Activated naive CD4-positive, alpha-beta T cell treated with Interleukin-2 at 50 U/mL for 16 hours (primary cell): ENCODE measurements at places on chromosomes 3 and 15.
A peak's percentile ranks its signal among the peaks of the same experiment; 100 is the strongest.

GRCh38 chr15:66698971-66699370, 3.1 kb upstream of the SMAD6 start:
- no peak for DNase-seq

GRCh38 chr3:153621953-153622352, 459.9 kb downstream of the RAP2B start:
- DNase-seq = no peak

- DNase-seq = no peak
These were observed 116.5 kb upstream of the ALDH1A3 start for GRCh38 chr15:100762913-100763834.

- DNase-seq = no peak
These were observed at the start of gene TIGIT for GRCh38 chr3:114293838-114294535. TIGIT (plus strand) TSS chr3:114294028; CDS start chr3:114294062, 34 bp downstream.

GRCh38 chr3:7929319-7929889, 572.2 kb upstream of the LMCD1 start:
- DNase-seq = no peak

DNA sequence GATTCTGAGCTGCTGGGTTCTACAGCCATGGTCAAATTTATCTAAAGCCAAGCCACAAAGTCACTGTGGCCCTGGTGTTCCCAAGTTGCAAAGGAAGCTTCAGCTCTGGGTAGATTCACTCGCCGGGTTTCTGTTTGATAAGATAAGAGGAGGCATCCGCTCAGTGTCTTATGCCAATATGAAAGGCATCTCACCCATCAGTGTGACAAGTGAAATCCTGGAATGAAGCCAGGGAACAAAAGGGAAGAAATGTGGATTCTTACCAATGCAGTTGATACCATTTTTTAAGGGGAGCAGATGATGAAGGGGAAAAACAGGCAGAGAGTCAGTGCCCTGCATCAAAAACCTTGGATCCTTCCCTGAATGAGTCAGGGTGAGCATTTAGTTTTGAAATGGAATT, 2.8 kb upstream of the CPNE4 start:
- no peak for DNase-seq

GRCh38 chr15:97177151-97177577, 783.3 kb upstream of the ARRDC4 start:
- no peak for DNase-seq

DNA sequence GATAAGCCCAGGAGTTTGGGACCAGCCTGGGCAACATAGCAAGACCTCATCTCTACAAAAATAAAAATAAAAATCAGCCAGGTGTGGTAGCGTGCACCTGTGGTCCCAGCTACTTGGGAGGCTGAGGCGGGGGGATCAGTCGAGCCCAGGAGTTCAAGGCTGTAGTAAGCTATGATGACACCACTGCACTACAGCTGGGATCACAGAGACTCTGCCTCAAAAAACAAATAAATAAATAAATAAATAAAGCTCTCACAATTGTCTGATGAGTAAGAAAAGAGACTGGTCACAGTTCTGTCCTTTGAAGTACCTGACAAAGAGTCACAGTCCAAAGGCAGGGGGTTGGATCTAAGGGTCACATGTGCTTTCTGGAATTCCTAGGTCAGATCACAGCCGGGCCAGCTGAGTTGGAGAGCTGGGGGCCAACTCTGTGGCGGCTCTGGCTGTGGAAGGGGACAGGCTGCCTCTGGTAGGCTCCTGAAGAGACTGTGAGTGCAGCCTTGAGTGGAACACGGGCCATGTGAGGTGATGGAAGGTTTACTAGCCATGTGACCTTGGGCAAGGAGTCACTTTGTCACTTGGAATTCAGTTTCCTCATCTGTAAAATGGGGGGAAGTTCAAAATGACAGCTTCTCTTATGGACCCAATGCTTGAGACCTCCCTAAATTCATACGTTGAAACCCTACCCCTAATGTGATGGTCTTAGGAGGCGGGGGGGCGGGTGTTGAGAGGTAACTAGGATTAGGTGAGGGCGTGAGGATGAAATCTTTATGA, 47.2 kb downstream of the WHAMM start:
- DNase-seq = no peak

DNA sequence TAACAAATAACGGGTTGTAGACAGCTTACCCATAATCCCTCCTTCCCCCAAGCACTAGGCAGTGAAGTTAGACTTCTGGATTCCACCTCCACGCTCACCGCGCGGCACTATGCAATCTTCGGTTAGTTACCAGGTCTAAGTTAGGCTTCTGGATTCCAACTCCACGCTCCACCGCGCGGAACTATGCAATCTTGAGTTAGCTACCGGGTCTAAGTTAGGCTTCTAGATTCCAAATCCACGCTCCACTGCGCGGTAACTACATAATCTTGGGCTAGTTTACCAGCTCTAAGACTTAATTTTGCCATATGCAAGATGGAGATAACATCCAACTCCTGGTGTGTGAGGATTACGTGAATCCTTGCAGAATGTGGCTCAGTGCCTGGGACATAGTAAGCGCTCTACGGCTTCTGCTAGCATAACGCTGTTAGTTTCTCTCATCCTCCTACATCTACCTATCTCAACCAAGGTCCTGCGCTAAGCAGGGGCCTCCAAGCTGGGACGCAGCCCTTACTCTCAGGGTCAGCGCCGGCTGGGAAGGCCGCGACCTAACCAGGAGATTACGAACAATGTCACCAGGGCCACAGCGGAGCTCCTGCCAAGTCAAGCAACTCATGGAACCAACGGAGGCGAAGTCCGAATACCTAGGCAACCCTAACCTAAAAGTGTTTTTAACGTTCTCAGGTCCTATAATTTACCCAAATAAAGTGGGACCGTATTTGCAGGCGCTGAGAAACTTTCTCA, 497 bp upstream of the RPLP1 start:
- DNase-seq = peak; percentile 27

DNA sequence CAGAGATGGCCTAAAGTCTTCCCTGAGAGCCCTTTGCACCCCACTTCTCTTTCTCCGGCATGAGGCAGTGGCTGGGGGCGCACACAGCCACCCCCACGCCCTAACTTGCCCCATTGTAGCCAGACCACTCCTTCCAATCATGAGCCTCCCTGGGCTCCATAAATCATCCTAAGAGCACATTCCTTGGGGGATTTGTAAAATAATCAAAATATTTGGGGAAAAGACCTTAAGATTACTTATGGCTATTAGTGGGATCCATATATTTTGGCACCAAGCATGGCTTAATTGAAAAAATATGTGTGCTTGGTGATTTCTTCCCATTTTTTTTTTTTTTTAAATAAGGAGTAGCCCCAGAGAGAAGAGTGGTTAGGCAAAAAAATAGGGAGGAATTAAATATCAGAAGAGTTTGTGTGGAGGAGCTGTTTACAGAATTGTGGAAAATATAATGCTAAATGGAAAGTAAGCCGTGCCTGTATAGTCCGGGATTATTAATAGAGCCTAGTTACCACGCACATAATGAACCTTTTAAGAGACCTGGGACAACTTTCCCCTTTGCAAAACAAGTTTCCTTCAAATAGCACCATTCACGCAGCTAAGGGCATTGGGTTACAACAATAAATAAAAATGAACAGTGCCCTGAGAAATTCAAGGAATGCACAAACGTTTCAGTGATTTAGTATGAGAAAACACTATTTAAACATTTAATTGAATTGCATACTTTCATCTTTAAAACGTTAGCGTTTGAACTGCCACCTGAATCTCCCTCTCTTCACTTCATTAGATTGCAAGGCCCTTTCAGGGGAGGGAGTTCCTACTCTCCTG, 46.1 kb downstream of the SMAD6 start:
- no peak for DNase-seq

GRCh38 chr3:57683286-57683685, 9.6 kb downstream of the DENND6A start:
- no peak for DNase-seq

GRCh38 chr15:32029862-32030781, at the start of gene CHRNA7:
CHRNA7 (plus strand) TSS chr15:32030515; CDS start chr15:32030595, 80 bp downstream.
- DNase-seq = no peak

GRCh38 chr15:69200832-69201745, 40.7 kb downstream of the GLCE start:
- no peak for DNase-seq

DNA sequence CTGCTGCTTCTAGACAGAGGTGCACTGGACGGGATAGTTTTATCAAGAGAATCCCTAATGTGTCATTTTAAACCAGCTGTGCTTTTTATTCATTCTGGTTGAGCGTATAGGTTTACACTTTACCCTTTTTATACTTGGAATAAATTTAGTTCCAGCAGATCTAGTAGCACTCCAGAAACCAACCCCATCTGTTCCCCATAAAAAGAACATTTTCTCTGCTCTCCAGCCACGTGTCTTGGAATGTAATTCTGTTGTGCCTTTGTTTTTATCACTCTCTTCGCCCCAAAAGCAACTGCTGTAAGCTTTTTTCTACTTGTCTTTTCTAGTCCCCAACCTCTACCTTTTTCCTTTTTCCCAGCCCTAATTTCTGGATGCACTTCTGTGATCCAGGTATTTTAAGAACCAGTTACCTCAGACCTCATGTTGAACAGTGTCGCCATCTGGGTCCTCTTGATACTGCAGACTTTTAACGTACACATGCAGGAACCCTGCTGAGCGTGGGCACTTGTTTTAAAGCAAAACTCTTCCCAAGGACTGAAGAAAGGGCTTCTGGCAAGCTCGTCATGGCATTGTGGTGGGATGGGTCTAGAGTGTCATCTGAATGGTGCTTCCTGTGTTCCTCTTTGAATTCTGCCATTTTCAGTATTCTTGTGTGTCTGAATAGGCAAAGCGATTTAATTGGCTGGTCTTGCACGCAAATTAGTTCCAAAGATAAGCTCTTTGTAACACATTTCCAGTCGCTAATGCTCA, 5.7 kb upstream of the EXOG start:
- no peak for DNase-seq

GRCh38 chr3:13347390-13347950, 72.7 kb downstream of the NUP210 start:
- no peak for DNase-seq

GRCh38 chr3:18188491-18188890, 236.6 kb downstream of the SATB1 start:
- no peak for DNase-seq

GRCh38 chr3:128471720-128472119, 5.0 kb upstream of the DNAJB8 start:
- no peak for DNase-seq

- DNase-seq = peak; percentile 35
These were observed 75.2 kb downstream of the NEO1 start for GRCh38 chr15:73127302-73127936.

DNA sequence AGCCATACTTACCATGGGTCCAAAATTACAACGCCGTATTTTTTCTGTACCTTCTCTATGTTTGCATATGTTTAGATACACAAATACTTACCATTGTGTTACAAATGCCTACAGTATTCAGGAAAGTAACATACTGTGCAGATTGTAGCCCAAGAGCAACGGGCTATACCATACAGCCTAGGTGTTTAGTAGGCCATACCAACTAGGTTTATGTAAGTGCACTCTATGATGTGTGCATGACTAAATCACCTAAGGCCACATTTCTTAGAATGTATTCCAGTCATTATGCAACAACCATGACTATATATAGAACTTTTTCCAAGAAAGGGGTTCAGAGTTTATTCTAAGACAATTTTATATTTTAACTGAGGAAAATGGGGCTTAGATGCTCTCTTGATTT, 411.7 kb downstream of the MAGI1 start:
- DNase-seq = no peak

DNA sequence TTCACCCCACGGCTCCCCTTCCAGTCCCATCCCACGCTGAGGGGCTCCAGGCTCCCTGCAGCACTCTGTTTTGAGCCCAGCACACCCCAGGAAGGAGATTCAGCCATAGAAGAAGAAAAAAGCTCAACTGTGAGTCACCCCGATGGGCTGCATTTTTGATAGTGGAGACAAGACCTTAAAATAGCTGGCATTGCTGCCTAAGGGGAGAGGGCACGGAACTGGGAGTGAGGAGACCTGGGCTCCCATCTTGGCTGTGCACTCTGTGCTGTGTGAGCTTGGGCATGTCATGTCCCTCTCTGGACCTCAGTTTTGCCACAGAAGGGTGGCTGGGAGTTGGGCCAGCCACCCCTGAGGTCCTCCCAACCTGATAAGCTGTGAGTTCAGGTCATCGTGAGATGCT, 57.2 kb upstream of the SMAD6 start:
- DNase-seq = no peak

- DNase-seq = no peak
These were observed 31.2 kb downstream of the TGM4 start for GRCh38 chr3:44905446-44906157.
